Pancreas (tissue), 10 donors: ENCODE measurements at places on chromosomes 5 and 9. TPM values are rescaled to one million over a fixed set of nuclear protein-coding genes. Genes with fewer than 3 reads are reported as not detected.

Gene SPINK7
- total RNA-seq, result not detected

Gene GNPDA1
- total RNA-seq, result 6.8 TPM

GRCh38 chr5:74243634-74244033 is 396.9 kb downstream of the ENC1 start:
- DNase-seq, result no peak
- H3K27ac ChIP-seq, result no peak overlapping the region
- H3K27me3 ChIP-seq, result no peaks in the 10 kb centered on the region
- no peaks in the 10 kb centered on the region for H3K36me3 ChIP-seq

Gene ARRDC3
- 31.8 TPM for total RNA-seq
